ENCODE measurements at places on chromosomes 6 and 20.

DNA sequence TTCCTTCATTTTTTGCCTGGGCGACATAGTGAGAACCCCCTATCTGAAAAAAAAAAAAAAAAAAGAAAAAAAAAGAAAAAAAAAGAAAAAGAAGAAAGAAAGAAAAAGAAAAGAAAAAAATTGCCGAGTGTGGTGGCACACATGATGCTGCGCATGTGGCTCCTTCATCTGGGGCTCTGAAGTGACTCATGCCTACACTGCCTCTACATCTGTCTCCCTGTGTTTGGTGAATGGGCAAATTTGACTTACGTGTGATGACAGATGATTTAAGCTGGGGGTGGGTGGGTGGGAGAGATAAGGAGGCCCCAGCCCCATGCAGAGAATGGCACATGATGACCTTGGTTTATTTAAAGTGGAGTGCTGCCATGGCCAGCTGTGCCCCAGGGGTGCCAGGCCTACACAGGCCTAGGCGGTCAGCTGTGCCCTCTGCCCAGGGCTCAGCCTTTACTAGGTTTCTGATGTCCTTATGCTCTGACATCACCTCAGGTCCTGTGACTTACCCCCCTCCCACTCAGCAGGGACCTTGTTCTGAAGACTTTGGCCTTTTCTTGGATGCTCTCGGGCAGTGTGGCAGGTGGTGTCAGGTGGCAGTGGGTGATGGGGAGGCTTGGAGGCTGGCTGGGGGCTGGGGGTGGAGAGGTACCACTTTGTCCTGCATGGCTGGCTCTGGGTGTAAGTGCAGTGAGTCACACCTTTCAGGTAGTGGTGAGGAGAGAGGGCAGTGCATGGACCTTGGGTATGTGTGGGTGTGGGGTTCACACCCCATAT is 41.1 kb downstream of the VEGFA start:
- DNase-seq = no peak

GRCh38 chr20:62944746-62945145 is 6.8 kb downstream of the GID8 start:
- no peak for DNase-seq

DNA sequence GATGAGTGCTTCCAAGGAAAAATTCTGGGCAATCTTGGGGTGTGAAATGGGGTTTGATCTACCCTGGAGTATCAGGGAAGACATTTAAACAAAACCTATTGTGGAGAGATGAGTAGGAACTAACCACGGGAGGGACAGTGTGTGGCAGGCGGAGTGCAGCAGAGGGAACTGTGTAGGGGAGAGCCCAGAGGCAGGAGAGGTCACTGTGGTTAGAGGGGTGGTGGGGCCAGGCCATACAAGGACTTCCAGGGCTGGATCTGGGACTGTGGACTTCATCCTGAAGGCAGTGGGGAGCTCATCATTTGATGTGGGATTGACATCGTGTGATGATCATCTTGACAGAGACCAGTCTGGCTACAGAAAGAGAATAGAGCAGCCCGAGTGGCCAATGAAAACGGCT is 89.0 kb downstream of the TOX2 start:
- no peak for DNase-seq

DNA sequence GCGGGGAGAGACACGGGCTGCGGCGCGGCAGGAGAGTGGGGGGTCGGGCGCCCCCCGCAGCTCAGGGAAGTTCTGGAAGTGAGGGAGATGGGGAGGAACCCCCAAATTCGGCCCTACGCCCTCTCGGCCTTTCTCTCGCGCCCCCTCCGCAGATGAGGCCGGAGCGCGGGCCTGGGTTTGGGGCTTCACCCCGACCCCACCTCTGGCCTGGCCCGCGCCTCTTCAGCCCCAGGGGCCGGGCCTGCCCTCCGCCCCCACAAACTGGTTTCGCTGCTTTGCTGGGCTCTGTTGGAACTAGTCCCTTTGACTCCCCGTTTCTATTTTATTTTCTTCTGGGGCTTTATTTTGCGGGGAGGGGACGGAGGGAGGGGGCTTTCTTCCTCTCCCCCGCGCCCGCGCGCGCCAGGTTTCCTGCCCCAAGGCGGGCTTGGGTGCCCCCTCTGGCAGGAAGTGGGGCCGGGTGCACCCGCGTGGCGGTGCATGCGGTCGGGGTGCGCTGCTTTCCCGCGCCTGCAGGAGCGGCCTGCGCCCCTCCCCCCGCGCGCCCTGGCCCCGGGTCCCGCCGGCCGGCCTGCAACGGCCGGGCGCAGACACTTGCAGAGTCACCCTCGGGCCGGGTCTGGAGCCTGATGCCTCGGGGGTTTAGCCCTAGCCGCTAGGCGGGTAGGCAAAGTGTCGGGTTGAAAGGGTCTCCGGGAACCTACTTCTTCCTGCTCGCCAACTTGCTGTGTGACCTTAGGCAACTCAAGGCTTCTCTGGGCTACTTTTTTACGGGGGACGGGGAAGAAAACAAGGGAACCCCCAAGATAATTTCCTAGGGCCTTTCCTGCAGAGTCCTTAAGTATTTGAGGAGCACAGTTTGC is 1.3 kb downstream of the HMGA1 start:
- peak; percentile 63 for DNase-seq

DNA sequence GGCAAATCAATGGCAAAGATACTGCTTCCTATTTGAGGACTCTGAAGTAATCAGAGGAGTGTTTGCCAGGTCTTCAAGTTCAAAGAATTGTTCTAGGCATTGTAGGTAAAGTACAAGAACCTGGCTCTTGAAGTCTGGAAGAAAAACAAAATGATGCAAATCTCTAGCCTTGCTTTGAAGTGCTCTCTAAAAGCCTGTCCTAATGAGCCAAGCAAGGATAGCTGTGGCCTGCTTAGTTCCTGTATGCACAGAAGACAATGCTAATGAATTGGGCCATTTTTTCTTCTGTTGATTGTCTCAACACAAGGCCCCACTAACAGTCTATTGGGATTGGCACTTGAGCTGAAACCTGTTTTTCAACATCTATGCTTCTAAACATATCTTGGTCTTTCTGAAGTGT is 165.0 kb upstream of the POU3F2 start:
- no peak for DNase-seq

- no peak for DNase-seq
Observed at GRCh38 chr20:48789781-48790472, 37.9 kb downstream of the PREX1 start.

GRCh38 chr6:90285042-90285481 is 11.6 kb downstream of the BACH2 start:
- no peak for DNase-seq

- DNase-seq = no peak
Observed at GRCh38 chr6:51913265-51913664, 174.1 kb downstream of the PKHD1 start.

GRCh38 chr20:25278636-25279361 is 30.9 kb downstream of the PYGB start:
- no peak for DNase-seq

DNA sequence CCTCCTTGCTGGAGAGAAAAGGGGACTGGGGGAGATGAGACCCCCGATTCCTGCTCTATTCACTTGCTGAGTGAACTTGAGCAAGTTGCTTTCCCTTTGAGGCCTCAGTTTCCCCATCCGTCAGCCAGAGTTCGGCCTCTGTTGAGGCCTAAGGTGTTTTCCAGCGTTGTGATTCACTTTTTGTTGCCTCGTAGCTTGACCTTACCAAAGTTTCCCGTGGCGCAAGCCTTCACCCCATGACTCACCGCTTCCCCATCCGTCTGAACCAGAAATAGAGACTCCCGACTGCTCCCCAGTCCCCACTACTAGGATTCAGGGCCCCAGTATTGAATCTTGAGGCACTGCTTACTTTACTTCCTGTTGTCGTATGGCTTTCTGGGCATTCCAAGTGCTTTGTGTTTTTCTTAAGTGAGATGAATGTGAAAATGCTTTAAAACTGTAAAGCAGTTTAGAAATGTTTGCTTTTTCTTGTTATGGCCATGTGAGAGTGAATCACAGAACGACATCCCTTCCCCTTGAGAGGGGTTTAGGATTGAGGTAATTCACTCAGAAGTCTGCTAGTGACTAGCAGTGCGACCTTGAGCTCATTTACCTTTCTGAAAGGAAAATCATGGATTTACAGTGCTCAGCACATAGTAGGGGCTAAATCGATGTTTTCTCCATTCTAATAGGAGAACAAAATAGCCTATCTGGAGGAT is 1.2 kb downstream of the CHMP4B start:
- peak; percentile 28 for DNase-seq

DNA sequence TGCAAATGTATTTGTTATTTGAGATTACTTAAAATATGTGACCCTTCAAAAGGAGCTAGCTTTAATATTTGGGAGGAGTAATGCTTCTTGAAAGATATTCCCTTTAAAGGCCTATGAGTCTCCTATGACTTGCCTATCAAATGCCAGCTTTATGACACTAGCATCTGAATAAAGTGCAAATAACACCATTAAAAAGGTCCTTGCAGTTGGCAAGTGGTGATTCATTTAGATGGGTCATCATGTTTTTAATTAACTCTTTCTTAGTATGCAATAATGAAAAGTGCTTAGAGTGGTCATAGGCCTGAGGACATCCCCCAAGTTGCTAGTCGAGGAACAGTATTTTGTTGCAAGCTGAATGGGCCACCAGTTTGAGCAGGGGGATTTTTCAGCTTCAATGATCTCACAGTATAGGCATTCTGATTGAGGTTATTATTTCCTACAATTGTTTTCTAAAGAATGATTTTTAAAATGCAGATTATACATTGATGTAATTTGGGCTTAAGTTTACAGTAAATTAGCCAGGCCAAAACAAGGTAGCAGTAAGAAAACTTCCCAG is 3.7 kb upstream of the CD2AP start:
- no peak for DNase-seq

DNA sequence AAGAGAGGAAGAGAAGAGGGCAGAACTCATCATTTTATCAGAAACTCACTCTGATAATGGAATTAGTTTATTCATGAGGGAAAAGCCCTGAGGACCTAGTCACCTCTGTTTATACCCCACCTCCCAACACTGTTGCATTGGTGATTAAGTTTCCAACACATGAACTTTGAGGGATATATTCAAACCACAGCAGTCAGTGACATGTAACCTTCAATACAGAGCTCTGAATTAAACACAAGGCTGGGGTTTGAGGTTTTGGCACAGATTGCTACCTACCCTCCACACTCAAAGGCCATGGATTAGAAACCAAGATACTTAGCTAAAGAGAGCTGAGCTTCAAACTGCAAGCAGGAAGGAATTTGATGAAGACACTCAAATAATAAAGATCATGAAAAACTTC is 48.5 kb upstream of the MOCS1 start:
- DNase-seq = no peak

- no peak for DNase-seq
Observed at GRCh38 chr6:150684714-150685459, 85.2 kb downstream of the PLEKHG1 start.

DNA sequence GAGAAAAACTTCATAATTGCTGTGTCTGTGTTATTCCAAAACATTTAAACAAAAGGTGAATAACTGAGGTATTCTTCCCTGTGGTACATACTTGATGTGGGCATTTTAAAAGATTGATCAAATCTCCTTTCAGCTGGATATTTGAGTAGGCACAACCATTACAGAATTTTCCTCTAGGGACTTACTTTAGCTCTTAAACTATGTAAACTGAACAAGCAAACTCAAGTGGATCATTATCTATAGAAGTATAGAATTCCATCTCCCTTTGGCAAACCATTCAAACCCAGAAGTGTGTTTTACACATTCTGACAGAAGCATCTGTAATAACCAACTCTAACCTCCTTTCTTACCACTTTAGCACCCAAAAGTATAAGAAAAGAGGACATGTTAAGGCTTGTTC is 241.4 kb downstream of the ESR1 start:
- DNase-seq = no peak

DNA sequence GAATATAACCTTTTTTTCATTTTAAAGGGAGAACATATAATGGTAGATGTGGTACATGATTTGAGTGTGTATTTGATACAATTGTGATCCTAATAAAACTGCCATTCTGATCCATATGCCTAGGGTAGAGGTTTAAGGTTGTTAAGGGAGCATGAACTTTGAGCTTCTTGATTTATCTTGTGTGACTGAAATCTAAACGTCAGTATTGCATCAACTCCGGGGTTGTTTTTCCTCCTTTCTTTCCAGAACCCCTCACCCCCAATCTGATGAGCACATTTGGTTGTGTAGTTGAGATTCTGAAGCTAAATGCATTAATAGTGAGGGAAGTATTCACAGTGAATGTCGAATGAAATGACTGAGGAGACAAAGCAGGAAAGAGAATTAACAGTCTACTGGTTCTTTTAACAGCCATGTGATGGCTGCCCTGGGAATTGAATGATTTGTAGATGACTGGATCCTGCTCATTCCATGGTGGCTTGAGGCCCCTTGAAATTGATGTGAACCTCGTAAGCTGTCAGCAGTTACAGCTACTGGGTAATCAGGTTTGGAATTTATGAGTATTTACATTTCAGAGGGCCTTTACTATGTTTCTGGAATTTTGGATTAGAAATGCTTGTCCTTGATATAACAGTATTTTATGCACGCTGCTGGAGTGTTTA is 44.8 kb downstream of the FARS2 start:
- no peak for DNase-seq

GRCh38 chr20:18072532-18072931 is 14.8 kb upstream of the OVOL2 start:
- DNase-seq = no peak

- no peak for DNase-seq
Observed at GRCh38 chr6:71072508-71072907, 115.6 kb upstream of the B3GAT2 start.

GRCh38 chr6:1312203-1312472 is 240 bp downstream of the FOXQ1 start:
- DNase-seq = no peak

GRCh38 chr6:3805448-3806123 is 43.6 kb upstream of the FAM50B start:
- DNase-seq = no peak

GRCh38 chr6:14075095-14075503 is 42.5 kb upstream of the CD83 start:
- DNase-seq = no peak

GRCh38 chr20:41738604-41739206 is 120.5 kb upstream of the CHD6 start:
- DNase-seq = no peak

- no peak for DNase-seq
Observed at GRCh38 chr6:106099235-106099537, 13.1 kb downstream of the PRDM1 start.

GRCh38 chr6:42007286-42008137 is 42.8 kb upstream of the TAF8 start:
- no peak for DNase-seq

DNA sequence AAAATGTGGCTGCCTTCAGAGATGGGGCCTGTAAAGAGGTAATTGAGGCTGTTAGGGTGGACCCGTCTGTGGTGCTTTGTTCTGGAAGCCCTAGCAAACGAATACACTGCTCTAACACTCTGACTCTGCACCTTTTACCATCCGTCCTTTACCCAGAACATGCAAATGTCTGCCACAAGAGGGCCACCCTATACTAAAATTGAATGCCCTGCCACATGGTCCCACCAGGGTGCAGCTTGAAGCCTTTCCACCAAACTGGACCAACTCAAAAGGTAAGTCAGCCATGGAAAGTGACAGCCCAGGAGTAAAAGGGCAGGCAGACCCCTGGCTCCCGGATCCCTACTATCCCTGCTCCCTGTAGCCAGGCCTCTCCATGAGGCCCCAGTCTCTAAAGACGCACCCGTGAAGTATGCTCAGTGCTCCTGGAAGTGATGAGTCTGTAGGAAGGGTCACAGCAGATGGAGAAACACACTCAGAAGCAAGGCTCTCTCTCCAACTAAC is 5.8 kb upstream of the BFSP1 start:
- peak; percentile 49 for DNase-seq
